ENCODE measurements at places on chromosomes 6 and 20. TPM values are rescaled to one million over a fixed set of nuclear protein-coding genes. Genes with fewer than 3 reads are reported as not detected.

The SOX18 gene
- total RNA-seq: 0.66 TPM

DNA sequence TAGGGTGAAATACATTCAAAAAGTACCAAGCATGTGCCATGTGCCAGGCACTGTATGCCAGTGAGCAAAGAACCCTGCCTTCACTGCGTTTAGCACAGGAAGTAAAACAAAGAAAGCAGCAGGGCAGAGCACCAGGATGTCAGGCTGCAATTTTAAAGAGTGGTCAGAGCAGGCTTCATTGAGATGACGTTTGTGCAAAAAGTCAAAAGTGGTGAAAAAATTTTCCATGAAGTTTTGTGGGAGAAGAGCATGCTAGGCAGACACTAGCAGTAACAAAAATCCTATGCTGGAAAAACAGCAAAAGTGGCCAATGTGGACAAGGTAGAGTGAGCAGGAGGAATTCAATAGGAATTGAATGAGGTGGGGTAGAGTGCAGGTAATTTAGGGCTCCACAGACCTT is 31.3 kb downstream of the AKIRIN2 start:
- DNase-seq: no peak
- H3K27ac ChIP-seq: no peak overlapping the region
- no peak overlapping the region for H3K4me3 ChIP-seq
- H3K27me3 ChIP-seq: peaks cover 2% of the 10 kb centered on the region
- peaks cover 3% of the 10 kb centered on the region for H3K4me1 ChIP-seq

DNA sequence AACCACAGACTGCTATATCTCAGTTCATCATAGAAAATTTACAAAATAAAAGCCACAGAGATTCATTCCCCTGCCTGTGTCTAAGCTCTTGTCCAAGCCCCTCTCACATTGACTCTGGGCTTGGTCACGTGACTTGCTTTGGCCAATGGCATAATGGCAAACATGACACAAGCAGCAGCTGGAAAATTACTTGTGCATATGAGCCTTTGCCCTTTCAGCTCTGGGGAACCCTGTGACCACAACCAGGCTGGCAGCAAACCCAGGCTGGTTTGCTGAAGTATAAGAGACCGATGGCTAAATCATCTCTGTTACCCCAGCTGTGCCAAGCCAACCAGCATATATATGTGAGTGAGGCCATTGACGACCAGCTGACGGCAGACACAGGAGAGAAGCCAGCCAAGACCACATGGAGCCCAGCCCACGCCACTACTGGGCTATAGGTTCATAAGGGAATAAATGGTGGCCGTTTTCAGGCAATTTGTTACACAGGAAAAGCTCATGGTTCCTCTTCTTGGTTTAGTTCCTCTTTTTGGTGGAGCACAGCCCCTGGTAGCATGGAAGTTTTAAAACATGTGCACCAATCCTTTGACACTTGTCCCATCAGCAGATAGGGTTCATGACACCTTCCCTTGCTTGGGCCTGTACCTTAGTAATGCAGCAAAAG is 31.8 kb upstream of the RSPO4 start:
- no peak overlapping the region for H3K27ac ChIP-seq
- H3K36me3 ChIP-seq: no peaks in the 10 kb centered on the region
- no peak for DNase-seq
- no peak overlapping the region for H3K4me3 ChIP-seq
- H3K27me3 ChIP-seq: peaks cover 2% of the 10 kb centered on the region
- H3K4me1 ChIP-seq: no peaks in the 10 kb centered on the region

DNA sequence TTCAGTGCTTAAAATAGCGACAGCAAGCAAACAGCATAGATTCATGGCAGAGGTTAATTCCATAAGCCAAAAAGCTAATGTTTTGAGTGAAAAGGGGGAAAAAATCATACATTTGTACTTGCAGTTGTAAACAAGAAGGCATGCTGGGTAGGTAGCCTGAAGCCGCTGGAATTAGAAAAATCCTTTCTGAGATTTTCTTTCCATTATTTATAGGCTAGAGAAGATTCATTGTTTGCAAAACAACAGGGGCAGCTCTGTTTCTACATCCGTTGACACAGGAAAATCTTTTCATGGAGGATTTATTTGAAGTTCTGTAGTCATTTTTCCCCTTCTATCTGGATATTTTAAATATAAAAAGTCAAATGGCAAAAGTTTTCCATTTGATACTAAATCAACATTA is 843.9 kb downstream of the QKI start:
- no peak overlapping the region for H3K27ac ChIP-seq
- no peak for DNase-seq
- no peaks in the 10 kb centered on the region for H3K36me3 ChIP-seq

The OR2H1 gene
- not detected for total RNA-seq

- peaks cover 2% of the 10 kb centered on the region for H3K27me3 ChIP-seq
- peak overlapping the region; percentile 59 for H3K27ac ChIP-seq
- H3K4me1 ChIP-seq: peaks cover 49% of the 10 kb centered on the region
- H3K4me3 ChIP-seq: peak overlapping the region; percentile 8
- H3K36me3 ChIP-seq: no peaks in the 10 kb centered on the region
These were observed 79.5 kb downstream of the FYN start for GRCh38 chr6:111793711-111794111.

The SH3BGRL2 gene
- total RNA-seq: 47.2 TPM

Data from glutamatergic neuron (in vitro differentiated cells).